ENCODE measurements at places on chromosomes 3 and 15.

GRCh38 chr3:26406636-26407035 lies 215.9 kb upstream of the LRRC3B start:
- DNase-seq = no peak

GRCh38 chr15:100652116-100652515 lies 49.7 kb downstream of the ASB7 start:
- no peak for DNase-seq

DNA sequence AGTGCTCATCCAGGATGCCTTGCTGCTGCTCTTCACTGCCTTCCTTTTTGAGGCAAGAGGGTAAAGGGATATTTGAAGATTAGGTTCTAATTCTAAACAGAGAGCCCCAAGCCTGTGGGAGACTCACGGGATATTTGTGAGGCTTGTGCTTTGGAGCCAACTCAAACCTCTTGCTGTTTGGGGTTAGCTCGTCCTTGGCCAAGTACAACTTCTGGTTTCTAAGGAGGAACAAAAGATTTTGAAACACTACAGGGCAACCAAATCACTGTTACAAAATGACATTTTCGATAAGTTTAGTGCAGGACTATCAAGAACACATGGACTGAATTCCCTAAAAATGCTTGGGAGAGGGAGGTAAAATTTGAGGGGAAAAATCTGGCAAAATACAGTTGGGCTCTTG lies 190.2 kb downstream of the RORA start:
- peak; percentile 72 for DNase-seq

DNA sequence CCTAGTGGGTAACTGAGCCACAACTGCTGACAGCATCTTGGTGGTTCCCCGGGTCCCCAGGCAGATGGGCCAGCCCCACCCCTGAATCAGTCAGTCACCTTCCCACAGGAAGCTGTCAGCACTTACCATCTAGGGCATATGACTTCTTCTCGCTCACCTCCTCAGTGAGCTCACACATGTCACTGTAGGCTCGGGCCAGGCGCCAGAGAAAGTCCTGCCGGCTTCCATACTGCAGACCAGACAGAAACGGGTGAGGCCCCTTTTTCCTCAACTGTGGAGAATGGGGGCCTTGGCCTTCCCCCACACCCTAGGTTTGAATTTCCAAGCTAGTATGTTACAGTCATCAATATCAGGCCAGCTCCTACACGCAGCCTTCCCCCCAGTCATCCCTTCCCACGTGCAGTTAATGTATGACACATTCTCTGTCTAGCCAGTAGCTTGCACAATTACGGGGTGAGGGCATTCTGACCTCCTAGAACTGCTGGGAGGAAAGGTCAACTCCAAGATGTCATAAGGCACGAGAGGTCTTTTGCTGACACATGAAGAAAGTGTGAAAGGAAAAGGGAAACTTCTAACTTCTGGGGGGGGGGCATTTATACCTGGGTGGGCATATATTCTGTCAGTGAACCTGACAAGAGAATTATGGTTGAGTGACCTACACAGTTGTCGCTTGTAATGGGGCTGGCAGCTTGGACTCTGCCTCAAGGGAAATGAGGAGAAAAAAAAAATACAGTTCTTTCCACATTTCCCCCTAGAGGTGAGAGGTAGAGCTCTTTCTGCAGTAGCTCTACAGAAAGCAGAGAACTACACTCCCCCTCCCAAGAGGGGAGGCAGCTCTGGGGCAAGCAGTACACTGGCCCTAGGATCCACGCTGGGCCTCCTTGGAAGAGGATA lies 10.9 kb downstream of the RMDN3 start:
- DNase-seq = peak; percentile 84

GRCh38 chr15:68552344-68552743 lies 26.4 kb upstream of the CORO2B start:
- DNase-seq = no peak

GRCh38 chr15:73317651-73318462 lies 50.9 kb downstream of the HCN4 start:
- no peak for DNase-seq

Data from AG10803 (cell line).